ENCODE measurements at places on chromosomes 3 and 15. TPM values are rescaled to one million over a fixed set of nuclear protein-coding genes. Genes with fewer than 3 reads are reported as not detected.

- DNase-seq: no peak
These were observed at the start of gene CLSTN2 for GRCh38 chr3:139935016-139935865. TSS of gene CLSTN2 (plus strand) at chr3:139935185.

TERC gene
- total RNA-seq: 196 TPM

GRCh38 chr3:73846951-73847350 lies 222.2 kb upstream of the PDZRN3 start:
- DNase-seq: no peak

DNA sequence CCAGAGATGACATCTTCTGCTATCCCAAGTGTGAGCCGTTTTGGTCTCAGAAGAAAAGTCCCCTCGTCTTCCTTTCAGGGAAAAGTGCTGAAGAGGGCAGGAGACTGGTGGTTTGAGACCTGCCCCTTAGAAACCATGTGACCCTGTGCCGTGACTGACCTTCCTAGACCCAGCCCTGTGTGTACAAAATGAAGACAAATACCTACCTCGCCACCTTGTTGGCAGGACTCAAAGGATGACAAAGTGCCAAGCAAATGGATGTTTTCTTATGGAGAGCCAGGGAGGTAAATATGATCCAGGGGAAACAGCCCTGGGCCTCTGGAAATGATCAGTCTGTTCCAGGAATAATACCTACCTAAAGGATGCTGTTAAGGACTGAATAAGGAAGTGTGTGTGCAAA lies 41.3 kb downstream of the FAM174B start:
- no peak for DNase-seq

DNA sequence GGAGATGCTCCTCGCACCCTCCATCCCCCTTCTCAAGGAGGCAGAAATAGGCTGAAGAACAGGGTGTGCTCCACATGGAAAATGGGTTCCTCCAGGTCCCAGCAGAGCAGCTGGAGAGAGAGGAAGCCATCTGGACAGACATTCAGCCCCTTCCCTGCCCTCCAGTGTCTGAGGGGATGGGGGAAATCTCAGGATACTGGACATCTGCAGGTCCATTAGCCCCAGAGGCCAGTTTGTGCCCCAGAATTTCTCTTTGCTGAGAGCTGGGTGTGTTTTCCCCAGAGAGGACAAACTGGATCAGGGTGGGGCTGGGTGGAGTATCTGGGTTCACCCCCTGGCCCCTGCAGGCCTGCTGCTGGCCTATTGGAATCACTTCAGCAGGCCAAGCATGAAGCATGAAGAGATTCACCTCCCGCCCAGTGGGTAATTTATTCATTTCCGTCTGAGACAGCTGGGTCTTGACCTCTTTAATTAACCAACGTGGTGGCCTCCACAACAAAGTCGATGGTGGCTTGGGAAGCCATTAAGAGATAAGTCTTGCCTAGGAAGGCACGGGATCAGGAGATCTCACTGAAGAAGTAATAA lies 4.6 kb downstream of the FAM3D start:
- DNase-seq: no peak

GRCh38 chr3:151415289-151415688 lies 30.7 kb upstream of the P2RY12 start:
- no peak for DNase-seq

GRCh38 chr3:67832817-67833216 lies 178.4 kb upstream of the SUCLG2 start:
- no peak for DNase-seq

- DNase-seq: peak; percentile 12
These were observed 1073.5 kb downstream of the NAALADL2 start for GRCh38 chr3:175932586-175932985.

DNA sequence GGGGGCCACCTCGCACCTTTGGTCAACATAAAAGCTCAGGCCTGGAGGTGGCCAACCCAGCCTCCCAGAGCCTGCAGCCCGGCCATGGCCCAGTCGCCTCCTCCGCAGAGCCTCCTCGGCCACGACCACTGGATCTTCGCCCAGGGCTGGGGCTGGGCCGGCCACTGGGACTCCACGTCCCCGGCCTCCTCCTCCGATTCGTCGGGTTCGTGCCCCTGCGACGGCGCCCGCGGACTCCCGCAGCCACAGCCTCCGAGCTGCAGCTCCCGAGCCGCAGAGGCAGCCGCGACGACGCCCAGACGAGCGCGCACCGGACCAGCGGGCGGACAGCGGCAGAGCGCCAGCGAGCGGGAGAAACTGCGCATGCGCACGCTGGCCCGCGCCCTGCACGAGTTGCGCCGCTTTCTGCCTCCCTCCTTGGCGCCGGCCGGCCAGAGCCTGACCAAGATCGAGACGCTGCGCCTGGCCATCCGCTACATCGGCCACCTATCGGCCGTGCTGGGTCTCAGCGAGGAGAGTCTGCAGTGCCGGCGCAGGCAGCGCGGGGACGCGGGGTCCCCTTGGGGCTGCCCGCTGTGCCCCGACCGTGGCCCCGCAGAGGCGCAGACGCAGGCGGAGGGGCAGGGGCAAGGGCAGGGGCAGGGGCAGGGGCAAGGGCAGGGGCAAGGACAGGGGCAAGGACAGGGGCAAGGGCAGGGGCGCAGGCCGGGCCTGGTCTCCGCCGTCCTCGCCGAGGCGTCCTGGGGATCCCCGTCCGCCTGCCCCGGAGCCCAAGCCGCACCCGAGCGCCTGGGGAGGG lies at the start of gene MESP2:
MESP2 (plus strand) TSS at position 59 of the 799 bp plus-strand sequence; CDS start at position 85, 26 bp downstream.
- DNase-seq: no peak

SEMA5B gene
- total RNA-seq: not detected

MAPK6 gene
- total RNA-seq: 43.7 TPM

DNA sequence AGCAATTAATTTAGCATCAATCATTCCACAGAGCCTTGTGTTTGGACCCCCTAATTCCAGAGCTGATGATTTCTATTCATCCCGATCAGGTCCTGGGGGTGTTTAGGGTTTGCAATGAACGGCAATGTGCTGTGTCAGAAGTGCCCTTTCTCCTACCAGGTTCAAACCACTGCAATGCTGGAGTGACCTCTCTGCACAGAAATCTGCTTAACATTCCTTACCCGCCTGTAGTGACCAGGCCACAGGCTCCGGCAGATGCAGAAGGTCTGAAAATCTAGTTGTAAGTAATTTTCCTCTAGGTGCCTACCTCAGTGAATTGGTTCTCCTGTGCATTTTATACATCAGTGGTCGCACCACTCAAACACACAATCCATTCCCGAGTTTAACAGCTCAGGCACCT lies 725.3 kb upstream of the CFAP20DC start:
- no peak for DNase-seq
